ENCODE measurements at places on chromosomes 1 and 21. TPM values are rescaled to one million over a fixed set of nuclear protein-coding genes. Genes with fewer than 3 reads are reported as not detected.

The PARP1 gene
- total RNA-seq: 104 TPM

The FOXO6 gene
- total RNA-seq: 0.96 TPM

The CCDC181 gene
- 0.11 TPM for total RNA-seq

The UROD gene
- total RNA-seq: 46.5 TPM

The OLFML2B gene
- 0.49 TPM for total RNA-seq

The C1orf141 gene
- not detected for total RNA-seq

The CNR2 gene
- total RNA-seq: 0.01 TPM

The CNIH4 gene
- 108 TPM for total RNA-seq

The OR2T29 gene
- total RNA-seq: not detected

The GJA4 gene
- not detected for total RNA-seq

The ELOVL1 gene
- total RNA-seq: 148 TPM

The POU3F1 gene
- 0.03 TPM for total RNA-seq

The PKLR gene
- 0.02 TPM for total RNA-seq

The VSIG8 gene
- not detected for total RNA-seq

The KCNK1 gene
- 19.5 TPM for total RNA-seq

The HCRTR1 gene
- total RNA-seq: not detected

The PRAMEF26 gene
- not detected for total RNA-seq

The IL10 gene
- total RNA-seq: not detected

The RNU1-4 gene
- 44.9 TPM for total RNA-seq

The KIF26B gene
- total RNA-seq: 0.05 TPM

The PRAMEF7 gene
- total RNA-seq: 0.06 TPM

The SNIP1 gene
- 16.0 TPM for total RNA-seq

The SPRR2G gene
- total RNA-seq: not detected

The SOAT1 gene
- 23.5 TPM for total RNA-seq

The CELA3B gene
- total RNA-seq: not detected

The FCGR2B gene
- not detected for total RNA-seq

The TDRD5 gene
- 0.03 TPM for total RNA-seq

The TMEM52 gene
- 1.2 TPM for total RNA-seq

The ODR4 gene
- 12.7 TPM for total RNA-seq

The OPTC gene
- total RNA-seq: not detected

Measured in A549 treated with AZD2906 at 1 μM for 4 hours (cell line).